RPMI7951 (cell line): ENCODE measurements at places on chromosomes 3 and 15.
A peak's percentile ranks its signal among the peaks of the same experiment; 100 is the strongest.

DNA sequence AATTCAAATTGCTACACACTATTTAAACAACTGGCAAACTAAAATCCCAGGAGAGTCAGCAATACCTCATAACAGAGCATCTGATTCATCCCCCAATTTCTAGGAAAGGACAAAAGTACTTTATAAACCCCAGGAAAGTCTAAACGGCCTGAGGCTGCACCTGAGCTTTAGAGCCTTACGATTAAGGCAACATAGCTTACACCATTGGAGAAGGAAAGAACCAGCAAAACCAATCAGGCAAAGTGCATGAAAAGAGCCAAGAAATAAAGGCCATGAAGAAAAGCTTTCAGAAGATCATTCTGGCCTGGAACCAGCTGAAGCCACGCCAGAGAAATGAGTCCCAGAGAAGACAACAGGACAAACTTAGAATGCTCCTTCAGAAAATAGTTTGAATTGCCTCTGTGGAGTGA is 48.1 kb downstream of the PTPN9 start:
- DNase-seq: peak; percentile 34

DNA sequence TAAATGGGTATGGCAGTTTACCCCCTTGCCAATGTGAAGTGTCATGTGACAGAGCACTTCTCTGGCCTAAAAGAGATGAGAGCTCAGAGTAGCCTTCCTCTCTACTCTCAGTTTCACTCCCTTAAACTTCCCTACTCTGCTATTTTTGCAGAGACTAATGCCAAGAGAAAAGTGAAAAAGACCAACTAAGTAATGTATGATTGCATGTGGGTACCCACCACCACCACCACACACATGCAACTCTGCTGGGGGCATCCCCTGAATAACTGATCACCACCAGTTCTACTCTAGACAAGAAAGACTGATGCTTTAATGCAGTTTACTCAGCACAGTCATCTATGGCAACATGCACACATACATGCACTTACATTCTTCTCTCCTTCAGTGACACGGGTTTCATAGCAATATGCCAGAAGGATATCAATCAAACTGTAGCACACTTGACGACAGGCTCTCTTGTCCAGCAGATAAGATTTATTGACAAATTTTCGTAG is 31.3 kb downstream of the SHQ1 start:
- DNase-seq: no peak

GRCh38 chr3:182605882-182606611 is 187.3 kb upstream of the ATP11B start:
- no peak for DNase-seq

GRCh38 chr3:192186498-192186897 is 540.8 kb downstream of the FGF12 start:
- no peak for DNase-seq

DNA sequence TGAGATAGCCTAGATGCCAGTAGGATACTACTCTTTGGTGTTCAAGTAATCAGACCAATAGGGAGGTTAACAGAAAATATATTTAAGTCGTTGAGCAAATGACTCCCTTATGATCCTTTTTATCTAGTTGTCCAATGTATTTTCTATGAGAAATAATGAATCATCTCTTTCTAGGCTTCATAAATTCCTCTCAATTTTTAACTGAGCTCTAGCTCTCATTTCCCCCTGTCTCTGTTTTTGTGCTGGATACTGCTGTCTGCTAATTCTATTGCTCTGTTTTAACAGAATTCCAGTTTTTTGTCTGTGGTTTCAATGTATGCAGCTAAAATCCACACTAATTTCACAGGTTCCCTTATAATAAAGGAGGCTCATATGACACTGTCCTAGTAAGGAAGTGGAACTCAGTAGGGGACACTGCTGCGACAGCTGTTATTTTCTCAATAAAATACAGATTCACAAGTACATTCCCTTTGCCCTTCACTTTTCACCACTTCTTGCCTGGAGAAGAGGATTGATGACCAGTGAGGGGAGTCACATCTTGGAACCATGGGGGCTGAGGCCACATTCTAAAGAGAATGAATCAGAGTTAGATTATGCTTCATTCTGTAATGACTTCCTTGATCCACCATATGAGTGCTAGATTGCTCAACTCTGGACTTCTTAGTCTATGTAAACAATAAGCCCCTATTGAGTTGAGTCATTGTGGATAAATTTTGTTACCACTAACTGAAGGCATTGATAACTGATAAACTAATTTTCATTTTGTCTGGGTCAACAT is 558.7 kb upstream of the KCNMB2 start:
- DNase-seq: peak; percentile 79

DNA sequence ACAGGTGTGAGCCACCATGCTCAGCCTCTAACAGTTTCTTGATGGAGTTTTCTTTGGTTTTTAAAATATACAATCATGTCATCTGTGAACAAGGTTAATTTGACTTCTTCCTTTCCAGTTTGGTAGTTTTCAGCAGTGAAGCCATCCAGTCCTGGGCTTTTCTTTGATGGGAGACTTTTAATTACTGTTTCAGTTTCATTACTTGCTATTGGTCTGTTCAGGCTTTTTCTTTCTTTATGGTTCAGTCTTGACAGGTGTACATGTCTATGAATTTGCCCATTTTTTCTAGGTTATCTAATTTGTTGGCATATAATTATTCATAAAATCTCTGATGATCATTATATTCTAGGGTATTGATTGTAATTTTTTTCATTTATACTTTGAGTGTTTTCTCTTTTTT is 36.8 kb downstream of the PFN2 start:
- DNase-seq: no peak

DNA sequence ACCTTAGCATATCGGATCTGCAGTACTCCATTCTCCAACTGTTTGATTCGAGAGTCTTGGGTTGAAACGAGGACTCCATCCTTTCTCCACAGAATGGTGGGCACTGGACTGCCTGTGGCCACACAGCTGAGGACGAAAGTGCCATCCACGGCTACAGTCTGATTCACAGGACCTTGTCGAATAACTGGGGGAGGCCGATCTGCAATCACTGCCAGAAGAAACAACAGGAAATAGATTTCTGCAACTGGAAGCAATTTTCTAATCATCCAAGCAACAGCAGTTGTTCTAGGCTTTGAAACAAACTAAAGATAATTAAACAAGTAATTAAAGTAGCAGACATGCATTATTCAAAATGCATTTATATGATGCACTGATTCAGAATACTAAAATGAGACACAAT is 1097.7 kb downstream of the ROBO1 start:
- DNase-seq: no peak

DNA sequence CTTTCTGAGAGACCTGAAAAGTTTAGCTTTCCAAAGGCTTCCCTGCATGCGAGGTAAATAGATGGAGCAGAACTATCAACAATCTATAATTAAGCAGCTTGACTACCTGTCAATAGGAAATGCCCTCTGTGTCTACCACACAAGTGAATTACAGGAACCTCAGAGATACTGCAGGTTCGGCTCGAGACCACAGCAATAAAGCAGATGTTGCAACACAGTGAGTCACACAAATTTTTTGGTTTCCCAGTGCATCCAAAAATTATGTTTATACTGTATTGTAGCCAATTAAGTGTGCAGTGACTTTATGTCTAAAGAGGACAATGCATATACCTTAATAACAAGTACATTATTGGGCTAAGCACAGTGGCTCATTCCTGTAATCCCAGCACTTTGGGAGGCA is 252.0 kb downstream of the UBE2E2 start:
- peak; percentile 79 for DNase-seq

- no peak for DNase-seq
These were observed 2.1 kb upstream of the PARP14 start for GRCh38 chr3:122678506-122678905.

GRCh38 chr3:14248849-14249523 is 70.4 kb downstream of the LSM3 start:
- DNase-seq: peak; percentile 53

GRCh38 chr3:138935863-138936740 is 10.8 kb downstream of the FOXL2 start:
- DNase-seq: peak; percentile 80

DNA sequence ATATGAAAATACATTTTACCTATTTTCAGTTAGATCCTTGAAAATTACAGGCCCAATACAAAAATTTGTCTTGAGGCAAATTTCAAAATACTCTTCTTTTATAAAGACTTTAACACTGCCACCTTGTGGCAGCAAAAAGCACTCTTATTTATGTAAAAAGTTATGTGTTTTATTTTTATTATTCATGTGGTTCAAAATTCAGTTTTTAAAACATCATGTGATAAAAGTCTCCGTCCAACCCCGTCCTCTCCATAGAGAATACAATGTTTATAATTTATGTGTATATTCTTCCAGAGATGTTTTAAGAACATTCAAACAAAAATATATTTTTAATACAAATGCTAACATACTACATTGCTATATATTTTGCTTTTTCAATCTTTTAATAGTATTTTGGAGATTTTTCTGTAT is 36.9 kb upstream of the TRIM59 start:
- DNase-seq: peak; percentile 46

DNA sequence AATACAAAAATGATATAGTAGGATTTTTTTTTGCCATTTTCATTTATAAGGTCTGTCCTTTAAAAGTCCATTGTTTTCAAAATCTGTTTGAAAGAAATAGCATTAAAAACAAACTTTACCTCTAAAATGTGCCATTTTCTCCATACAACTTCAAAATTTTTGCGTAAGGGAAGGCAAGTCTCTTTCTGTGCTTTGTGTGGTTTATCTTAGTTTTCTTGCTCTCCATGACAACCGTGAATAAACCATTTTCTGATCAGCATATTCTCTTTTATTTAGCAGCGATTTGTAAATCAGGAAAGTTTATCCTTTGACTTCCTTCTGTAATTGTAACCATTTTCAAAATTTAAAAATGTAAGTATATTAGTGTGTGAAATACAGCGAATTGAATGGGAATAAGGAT is 147.9 kb upstream of the CGNL1 start:
- peak; percentile 33 for DNase-seq

DNA sequence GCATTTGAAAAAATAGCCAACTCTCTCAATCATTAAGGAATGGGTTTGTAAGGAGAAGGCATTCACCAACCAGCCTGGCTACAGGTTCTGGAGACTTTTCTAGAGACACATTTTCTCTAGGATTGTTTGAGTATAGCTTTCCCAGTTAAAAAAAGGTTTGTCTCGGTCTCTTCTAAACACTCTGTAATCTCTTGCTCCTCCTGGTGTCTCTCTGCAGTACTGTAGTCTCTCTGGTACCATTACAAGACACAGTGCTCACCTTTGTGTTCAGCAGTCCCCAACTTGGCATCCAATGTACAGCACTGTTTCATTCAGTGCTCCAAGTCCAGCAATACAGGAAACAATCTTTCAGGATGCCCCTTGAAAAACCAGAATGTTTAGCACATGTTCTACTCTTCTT is 534.4 kb downstream of the ZNF385D start:
- DNase-seq: no peak

GRCh38 chr3:147906285-147906684 is 497.1 kb downstream of the ZIC1 start:
- DNase-seq: peak; percentile 20

- DNase-seq: peak; percentile 39
These were observed 2.0 kb upstream of the RNF111 start for GRCh38 chr15:58985443-58985842.

DNA sequence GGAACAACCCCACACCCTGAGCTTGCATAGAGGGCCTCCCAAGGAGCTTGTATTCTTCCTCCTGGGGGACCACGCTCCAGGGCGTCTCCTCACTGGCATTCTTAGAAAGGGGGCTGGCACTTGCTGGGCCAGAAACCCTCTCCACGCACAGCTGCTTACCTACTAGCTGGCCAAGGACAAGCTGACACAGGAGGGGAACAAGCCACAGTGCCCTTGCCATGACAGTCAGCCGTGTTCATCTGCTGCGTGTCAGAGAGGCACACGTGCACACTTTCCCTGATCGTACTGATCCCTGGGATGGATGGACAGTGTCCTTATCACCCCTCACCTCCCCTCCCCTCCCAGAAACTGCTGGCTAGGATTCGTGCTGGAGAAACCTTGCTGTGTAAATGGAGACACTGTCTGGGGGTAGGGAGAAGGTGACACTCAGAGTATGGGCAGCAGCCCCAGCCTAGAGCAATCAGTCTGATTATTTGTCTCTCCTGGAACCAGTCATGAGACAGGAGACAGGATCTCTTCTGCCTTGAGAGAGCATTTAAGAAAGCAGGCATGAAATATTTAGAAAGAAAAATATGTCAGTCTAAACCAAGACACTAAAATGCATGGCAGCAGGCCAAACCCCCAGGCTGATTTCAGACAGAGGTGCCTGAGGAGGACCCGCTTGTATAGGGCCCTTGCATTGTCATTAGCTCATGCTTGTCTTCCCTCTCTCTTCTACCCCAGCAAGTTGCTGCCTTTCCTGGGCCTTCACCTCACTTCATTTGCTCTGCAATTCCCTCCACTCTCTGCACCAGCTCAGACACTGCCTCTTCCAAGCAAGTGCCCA is 311.8 kb upstream of the TRIM42 start:
- DNase-seq: no peak

- DNase-seq: peak; percentile 68
These were observed 110.8 kb downstream of the DUT start for GRCh38 chr15:48442011-48442410.

DNA sequence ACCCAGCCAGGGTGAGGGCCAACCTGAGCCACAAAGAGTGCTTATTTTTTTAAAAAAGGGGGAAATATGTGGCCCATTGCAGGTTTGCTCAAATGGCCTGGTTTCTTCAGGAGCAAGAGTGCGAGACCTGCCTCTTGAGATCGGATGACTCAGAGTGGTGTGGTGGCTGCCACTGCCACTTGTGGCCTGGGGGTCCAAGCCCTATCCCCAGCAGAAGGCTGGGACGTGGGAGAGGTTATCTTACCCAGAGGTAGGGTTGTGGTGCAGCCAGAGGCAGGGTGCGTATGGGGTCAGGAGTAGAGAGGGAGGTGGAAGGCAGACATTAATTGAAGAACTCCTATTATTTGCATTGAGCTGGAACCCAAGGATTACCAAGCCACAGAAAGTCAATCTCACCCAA is 83.2 kb upstream of the SMAD3 start:
- peak; percentile 30 for DNase-seq

GRCh38 chr3:124886168-124887056 is 753 bp downstream of the ITGB5 start:
- DNase-seq: peak; percentile 67

- no peak for DNase-seq
These were observed 250.7 kb upstream of the TBL1XR1 start for GRCh38 chr3:177447938-177448337.

- no peak for DNase-seq
These were observed 52.0 kb downstream of the PIK3CB start for GRCh38 chr3:138782755-138783154.

GRCh38 chr15:51550841-51551240 is 71.7 kb downstream of the DMXL2 start:
- no peak for DNase-seq

- peak; percentile 81 for DNase-seq
These were observed 125.1 kb downstream of the TIGIT start for GRCh38 chr3:114418724-114419543.

GRCh38 chr15:45539680-45540079 is 17.1 kb upstream of the SLC30A4 start:
- no peak for DNase-seq

- DNase-seq: no peak
These were observed 18.1 kb downstream of the STXBP5L start for GRCh38 chr3:120926146-120926545.

- DNase-seq: no peak
These were observed 23.9 kb downstream of the IL5RA start for GRCh38 chr3:3086239-3086638.

- no peak for DNase-seq
These were observed 39.4 kb downstream of the AGTR1 start for GRCh38 chr3:148737104-148737530.

GRCh38 chr3:105174017-105174615 is 192.6 kb upstream of the ALCAM start:
- DNase-seq: no peak

- DNase-seq: no peak
These were observed 9.1 kb upstream of the DIS3L start for GRCh38 chr15:66284271-66284670.
